SHP77 treated with DMSO at 0.1 percent for 48 hours (cell line): ENCODE measurements at places on chromosomes 16 and 17.

DNA sequence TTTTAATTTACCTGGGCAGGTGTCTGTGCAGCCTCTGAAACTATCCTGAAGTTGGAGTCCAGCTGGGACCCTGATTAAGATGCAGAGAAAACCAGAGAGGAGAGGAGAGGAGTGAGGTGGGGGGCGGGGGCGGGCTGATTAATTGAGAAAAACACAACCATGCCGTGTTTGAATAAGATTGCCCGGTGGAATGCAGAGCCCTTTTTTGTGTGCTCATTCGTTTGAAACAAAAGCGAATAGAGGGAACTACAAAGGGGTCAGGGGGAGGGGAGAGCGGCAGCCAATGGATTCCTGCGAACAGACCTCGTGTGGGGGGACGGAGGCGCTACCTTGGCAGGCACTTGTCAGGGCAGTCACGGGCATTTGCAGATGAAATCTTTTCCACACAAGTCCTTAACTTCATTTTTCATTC lies 355.8 kb downstream of the SOX9 start:
- DNase-seq, result no peak

GRCh38 chr17:3794557-3795389 lies 6.2 kb downstream of the ITGAE start:
- DNase-seq, result no peak

DNA sequence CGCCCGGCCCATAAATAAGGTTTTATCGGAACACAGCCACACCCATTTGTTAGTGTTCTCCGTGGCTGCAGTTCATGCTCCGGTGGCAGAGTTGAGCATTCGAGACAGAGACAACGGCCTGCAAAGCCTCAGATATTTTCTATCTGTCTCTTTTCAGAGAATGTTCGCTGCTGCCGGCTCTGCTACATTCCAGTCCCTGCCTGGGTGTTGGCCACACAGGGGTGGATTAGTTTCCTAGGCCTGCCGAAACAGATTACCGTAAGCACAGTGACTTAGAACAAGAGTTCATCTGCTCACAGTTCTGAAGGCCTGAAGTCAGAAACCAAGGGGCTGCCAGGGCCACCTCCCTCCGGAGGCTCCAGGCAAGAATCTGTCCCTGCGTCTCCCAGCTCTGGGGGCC lies 19.1 kb upstream of the GSG1L start:
- no peak for DNase-seq

DNA sequence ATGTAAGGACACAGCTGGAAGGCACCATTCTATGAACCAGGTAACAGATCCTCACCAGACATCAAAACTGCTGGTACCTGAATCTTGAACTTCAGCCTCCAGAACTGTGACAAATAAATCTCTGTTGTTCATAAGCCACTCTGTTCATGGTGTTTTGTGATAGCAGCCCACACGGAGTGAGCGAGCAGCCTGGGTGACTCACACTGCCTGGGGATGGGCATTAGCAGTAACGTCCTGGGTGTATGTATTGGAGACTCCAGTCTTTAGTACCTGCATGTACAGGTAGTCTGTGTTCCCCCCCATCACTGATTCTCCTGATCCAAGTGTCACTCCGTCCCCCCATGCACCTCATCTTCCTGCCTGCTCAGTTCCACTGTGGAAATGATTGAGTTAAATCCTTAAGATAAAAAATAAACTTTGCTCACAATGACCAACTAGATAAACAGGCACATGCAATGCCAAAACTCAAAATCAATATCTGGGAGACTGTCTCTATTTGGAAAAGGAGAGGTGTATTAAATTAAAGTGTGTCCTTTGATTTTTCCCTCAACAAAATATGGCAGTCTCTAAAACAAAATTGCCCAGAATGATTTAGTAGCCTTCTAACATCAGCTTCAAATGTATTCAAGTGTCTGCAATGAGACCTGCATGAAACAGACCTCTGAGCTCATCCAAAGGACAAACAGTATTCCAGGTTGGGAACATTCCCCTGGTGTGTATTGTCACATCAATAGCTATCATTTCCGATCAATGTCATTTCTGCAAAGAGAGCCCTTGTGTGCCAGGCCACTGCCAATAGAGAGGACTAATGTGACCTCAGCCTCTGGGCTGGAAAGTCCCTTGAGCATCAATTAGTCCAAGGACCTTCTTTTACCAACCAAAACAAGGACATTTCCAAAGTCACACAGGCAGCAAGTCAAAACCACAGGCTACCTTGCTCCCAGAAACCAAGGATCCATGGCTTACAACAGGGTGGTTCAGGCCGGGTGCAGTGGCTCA lies 12.2 kb upstream of the VAT1L start:
- DNase-seq, result no peak

DNA sequence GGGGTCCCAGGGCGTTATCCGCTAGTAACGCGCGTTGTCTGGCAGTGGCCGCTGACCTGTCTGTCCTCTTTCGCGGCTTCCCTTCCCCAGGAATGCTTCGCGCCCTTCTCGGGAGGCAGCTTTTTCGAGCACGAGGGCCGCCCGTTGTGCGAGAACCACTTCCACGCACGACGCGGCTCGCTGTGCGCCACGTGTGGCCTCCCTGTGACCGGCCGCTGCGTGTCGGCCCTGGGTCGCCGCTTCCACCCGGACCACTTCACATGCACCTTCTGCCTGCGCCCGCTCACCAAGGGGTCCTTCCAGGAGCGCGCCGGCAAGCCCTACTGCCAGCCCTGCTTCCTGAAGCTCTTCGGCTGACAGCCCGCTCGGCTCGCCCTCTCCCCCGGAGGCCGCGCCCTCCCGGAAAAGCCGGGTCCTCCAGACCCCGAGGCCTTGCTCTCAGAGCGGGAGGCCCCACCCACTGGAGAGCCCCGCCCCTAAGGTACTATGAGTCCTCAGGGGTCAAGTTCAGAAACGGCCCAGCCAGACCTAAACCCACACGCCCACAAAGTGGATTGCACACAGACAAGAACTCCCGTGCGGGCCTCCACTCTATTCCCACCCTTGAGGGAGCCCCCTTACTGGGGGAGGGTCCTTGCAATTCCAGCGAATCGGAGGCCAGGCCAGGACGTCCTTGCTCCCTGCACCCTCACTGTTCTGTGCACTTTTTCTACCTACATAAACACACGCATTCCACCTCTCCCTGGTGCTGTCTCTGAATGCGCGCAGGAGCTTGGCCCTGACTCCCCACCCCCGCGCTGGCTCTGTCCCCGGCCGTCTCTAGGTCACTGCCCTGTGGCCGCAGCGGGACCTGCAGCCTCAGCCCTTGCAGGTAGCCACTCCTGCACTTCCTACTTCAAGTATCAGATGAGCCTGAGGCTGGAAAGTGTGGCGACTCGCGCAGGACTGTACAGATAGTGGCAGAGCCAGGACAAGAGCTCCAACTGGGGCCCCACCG lies 5.4 kb upstream of the SLC5A2 start:
- DNase-seq, result peak; percentile 35

- DNase-seq, result peak; percentile 33
Observed at GRCh38 chr17:57419940-57420550, 163.7 kb downstream of the MSI2 start.

DNA sequence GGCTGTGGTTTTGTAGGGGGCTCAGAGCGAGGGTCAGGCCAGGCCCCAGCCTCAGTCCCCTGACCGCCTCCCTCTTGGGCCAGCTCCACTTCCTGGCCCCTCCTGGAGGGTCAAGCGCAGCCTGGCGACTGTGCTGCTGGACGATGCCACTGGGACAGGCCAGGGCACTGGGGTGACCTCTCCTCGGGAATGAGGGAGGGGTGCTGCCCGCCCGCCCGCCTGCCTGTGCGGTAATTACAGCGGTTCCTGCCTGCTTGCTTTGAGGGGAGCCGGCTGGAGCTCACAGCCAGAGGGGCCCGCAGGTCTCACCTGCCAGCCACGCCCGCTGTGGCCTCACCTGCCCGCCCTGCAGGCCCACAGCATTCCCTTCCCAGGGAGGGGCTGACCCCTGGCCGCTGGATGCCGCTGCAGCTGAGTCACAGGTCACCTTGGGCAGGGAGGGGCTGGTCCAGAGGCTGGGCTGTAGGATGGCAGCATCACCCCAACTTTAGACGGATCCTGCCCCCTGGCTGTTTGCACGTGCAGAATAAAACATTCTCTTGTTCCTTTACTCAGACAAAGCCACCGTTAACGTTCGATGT lies 76.7 kb upstream of the CBX4 start:
- DNase-seq, result no peak
